ENCODE measurements at places on chromosomes 13 and 19.

DNA sequence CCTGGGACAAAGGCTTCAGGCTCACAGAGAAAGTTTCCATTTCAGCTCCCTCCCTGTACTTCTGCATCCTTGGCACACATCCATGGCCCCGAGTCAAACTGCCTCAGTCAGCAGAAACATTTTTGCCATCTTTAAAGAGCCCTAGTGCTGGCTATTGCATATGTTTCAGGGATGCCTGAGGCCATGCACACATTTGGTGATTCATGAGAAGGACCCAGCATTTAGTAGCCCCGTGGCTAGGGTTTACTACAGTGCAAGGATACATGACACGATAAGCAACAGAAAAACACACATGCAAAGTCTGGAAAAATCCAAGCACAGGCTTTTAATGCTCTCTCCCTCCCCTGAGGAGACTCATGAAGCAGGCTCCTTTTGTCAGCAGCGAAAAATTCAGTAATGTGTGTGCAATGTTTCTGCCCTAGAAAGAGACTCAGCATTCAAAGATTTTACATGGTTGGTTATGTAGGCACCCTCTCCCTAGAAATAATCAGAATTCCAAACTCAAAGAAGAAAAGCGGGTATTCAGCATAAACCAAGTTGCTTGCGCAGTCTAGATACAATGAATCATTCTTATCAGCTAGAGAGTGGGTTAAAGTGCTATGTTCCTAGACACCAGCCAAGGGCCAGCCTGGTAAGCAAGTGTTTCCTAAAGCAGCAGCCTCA is 17.6 kb downstream of the ACOD1 start:
- DNase-seq, result peak; percentile 77

DNA sequence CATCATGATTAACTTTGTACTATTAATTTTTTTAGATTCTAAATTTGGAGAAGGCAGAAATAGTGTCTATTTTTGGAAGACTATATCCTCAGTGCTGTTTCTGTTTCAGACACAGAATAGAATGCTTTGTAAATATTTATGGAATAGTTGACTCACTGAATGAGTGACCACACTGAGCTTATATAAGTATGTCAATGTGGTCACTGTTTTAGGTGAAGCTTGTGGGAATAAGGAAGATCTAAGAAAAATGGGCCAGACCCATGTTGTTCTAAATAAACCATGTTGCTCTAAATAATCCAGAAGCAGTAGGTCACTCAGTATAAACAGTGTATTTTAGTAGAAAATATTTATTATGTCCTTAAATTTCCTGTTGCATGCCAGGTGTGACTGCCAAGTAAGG is 45.5 kb upstream of the DACH1 start:
- no peak for DNase-seq

- no peak for DNase-seq
Observed at GRCh38 chr19:35149463-35149862, 5.1 kb upstream of the FXYD5 start.

DNA sequence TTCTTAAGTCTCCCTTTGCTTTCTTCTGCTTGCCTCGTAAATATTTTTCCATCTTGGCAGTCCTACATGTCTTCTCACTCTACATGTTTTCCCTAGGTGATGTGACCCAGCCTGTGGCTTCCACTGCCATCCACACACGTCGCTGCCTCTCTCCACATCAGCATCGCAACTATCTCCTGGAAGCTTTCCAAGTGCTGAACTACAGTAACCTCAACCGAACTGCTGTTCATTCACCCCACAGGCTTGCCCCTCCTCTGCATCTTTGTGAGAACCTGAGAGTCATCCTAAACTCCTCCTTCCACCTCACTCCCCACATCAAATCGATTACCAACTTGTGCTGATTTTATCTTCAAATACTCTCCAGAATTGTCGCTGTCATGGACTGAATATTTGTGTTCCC is 41.2 kb upstream of the USPL1 start:
- DNase-seq, result no peak

GRCh38 chr19:46975011-46975924 is 44.4 kb upstream of the NPAS1 start:
- no peak for DNase-seq

- DNase-seq, result no peak
Observed at GRCh38 chr19:40702337-40703012, 12.0 kb upstream of the NUMBL start.

GRCh38 chr19:33904681-33905080 is 108.0 kb downstream of the KCTD15 start:
- DNase-seq, result no peak

DNA sequence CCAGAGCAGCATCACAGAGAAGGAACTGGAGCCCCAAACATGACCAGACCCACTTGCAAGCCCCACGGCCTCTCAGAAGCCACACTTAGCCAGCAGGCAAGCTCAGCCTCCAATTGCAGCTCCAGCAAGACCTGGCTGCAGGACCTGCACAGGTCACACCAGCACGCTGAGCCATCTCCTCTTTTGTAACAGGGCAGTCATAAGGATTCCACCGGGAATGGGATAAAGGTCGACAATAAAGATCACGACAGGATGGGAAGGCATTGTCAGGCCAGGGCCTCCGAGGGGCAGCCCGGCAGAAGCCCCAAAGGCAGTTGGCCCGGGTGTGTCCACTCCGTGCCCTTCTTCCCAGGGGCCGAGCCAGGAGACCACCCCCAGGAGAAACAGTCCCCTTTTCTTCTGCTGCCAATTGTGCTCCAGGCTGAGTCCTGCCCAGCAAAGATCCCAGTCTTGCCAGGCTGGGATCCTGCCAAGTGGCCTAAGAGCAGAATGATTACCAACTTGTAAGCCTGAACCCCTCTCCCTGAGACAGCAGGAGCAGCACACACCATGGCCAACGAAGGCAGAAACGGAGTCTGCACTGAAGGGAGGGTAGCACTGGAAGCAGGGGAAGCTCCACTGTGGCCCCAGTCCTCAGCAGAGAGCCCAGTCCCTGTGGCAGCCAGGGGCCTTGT is 12.5 kb downstream of the PEPD start:
- no peak for DNase-seq

DNA sequence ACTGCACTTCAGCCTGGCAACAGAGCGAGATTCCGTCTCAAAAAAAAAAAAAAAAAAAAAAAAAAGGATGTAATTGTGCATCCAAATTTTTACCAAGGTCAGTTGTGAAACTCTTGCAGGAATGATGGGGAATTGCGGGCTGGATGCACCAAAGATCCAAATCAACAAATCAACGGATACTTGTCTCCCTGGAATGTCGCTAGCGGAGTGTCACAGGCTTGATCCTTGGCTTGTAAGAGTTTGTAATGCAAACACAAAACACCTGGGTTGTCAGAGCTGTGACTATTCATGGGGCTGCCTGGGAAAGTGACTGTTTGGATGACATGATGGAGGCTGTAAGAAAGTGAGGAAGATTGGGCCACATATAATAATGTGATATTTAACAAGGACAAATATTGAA is 4.2 kb downstream of the KANK3 start:
- DNase-seq, result no peak

DNA sequence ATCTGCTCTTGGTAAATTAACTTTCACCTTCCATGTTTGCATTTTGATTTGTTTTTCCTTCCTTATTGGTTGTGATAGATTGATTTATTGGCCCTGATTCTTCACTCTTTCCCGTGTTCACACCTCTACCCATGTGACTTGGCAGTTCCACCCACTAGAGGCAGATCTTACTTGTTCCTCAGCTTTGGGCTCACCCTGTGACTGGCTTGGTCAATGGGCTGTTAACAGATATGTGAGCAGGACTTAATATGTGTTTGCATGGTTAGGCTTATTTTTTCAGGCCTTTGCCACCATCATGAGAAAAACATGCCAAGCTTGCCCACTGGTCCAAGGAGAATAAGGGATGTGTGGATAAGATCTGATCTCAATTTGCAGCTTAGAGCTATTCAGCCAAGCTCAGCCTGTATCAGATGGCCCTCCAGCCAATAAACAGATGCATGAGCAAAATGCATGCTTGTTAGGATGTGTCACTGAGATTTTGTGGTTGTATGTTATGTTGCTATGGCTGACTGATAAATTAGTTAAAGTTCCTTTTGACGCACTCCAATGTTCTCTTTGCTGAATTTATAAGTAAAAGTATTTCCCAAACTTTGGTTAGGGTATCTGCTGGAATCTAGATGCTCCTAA is 48.0 kb downstream of the RGCC start:
- DNase-seq, result peak; percentile 78

DNA sequence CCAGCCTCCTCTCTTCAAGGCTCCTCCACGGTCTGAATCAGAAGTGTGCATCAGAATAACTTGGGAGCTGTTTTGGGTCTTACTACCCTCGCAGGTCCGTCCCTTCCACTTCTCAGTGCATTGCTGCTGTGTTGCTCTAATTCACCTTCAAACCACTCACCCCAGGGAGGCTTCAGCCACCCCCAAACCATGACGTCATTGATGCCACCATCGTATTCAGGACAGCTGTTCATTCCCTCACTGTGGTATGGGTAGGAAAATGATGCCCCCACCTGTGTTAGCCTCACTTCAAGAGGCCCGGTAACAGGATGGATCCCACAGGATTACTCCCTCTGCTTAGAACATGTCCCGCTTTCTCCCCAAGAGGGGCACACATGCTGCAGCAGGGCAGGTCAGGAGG is 1005.7 kb downstream of the UQCRFS1 start:
- no peak for DNase-seq

DNA sequence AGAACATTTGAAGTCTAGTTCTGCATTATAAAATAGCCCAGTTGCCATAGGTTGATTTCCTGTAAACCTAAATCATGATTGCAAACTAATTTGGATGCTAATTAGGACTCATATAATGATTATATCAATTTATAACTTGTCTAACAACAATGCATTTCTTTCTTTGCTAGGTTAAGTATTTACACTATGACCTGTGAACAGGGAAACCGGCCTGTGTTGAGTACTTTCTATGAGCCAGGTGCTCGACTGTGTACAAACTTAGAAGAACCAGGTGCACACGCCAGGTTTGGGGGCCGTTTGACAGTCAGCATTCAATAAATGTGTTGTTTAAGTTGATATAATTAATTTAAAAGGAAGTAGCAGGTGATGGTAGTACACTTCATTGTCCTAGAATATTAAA is 203.1 kb downstream of the TM9SF2 start:
- no peak for DNase-seq

GRCh38 chr13:106133025-106133424 is 402.4 kb downstream of the EFNB2 start:
- no peak for DNase-seq

DNA sequence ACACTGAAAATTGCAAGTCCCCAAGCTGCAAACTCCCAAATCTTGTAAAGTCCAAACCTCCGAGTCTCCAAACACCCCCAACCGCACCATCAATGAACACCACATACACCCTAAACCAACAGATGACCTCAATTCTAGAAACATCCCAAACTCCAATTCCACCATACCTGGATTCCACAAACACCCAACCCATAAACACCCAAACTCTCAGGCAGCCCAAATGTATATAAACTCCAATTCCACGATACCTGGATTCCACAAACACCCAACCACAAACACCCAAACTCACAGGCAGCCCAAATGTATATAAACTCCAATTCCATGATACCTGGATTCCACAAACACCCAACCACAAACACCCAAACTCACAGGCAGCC is 470 bp downstream of the C3 start:
- no peak for DNase-seq

DNA sequence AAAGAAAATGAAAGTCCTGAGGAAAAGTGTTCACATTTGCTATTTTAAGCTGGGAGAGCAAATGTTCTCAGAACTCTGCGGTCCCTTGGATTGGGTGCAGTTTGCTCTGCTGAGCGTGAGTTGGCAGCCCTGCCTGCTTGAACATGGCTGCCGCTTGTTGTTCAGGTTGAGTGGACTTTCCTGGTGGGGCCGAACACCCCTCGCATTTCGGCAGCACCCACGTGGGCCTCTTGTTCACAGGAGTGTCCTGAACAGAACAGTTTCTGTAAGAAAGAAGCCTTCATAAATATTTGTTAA is 10.8 kb upstream of the RNF113B start:
- DNase-seq, result no peak

DNA sequence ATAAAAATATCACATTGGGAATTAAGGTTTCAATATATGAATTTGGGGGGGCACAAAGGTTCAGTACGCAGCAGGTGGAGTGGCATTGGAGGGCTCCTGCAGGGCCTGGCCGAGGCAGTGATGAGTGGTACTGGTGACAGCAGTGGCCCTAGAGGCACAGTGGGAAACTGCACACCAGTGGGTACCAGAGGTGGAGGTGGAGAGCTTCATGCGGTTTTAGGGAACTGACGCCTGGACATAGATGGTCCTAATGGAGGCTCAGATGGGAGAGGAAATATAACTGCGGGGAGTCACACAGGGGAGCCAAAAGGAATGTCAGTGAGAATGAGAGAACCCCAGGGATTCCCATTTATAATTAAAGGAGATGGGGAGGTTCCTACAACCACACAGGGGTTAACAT is 156.2 kb downstream of the COG6 start:
- DNase-seq, result no peak

- DNase-seq, result no peak
Observed at GRCh38 chr13:49185264-49185663, 34.9 kb upstream of the MLNR start.

GRCh38 chr19:17794731-17795494 is at the start of gene B3GNT3:
Gene B3GNT3 (plus strand): TSS chr19:17795138. CDS start chr19:17807808, 12,670 bp downstream.
- no peak for DNase-seq

GRCh38 chr19:1609103-1609396 is 3.8 kb upstream of the UQCR11 start:
- no peak for DNase-seq

DNA sequence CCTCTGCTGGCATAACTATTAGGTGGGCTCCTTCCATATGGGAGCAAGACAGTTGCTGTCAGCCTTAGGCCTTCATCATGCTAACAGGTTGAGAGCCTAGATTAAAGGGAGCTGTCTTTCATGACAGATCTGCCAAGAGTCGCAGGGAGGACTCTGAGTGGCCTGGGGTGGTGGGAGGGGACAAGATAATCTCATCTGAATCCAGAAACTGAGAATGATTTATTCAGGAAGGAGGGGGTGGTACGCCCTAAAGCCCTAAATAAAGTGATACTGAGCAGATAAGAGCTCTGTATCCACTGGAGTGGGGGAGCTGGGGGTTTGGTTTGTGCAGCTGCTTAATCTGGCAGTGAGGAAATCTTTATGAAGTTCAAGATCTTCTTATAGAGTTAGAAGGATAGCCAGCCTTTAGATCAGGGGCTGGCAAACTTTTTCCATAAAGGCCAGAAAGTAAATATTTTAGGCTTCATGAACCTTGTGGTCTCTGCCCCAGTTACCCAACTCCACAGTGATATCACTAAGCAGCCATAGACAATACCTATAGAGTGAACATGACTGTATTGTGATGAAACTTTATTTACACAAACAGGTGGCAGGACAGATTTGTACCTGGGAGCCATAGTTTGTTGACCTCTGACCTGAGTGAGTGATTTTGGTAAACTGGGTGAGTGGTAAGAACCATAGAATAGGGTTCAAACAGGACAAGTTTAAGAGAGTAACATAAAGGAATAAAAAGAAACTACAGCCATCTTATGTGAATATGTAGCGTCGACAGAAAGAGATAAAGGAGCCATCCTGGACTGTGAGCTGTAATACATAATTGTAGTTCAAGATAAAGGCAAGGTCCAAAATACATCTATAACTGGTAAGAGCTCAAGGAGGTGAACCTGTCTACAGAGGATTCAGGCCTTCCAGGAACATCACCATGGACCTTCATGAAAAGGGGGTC is 9.8 kb upstream of the STK24 start:
- no peak for DNase-seq

Data from stromal cell of bone marrow (primary cell).